GM12878 (cell line): ENCODE measurements at places on chromosomes 11 and 22.

DNA sequence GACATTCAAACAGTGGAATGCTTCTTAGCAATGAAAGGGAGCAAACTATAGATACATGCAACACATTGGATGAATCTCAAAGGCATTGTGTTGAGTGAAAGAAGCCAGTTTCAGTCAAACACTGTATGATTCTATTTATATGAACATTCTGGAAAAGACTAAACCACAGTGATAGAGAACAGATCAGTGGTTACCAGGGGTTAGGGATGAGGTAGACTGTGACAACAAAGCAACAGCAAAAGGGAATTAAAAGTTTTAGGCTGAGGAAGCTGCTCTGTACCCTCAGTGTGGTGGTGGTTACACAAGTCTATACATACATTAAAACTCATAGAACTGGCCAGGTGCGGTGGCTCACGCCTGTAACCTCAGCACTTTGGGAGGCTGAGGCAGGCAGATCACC is 23.0 kb downstream of the FDX1 start:
- no peak for DNase-seq
- H3K27ac ChIP-seq, result no peak overlapping the region
- peaks cover 19% of the 10 kb centered on the region for H3K4me1 ChIP-seq
- H3K27me3 ChIP-seq, result no peaks in the 10 kb centered on the region

- no peak overlapping the region for H3K27ac ChIP-seq
- no peaks in the 10 kb centered on the region for H3K27me3 ChIP-seq
- no peak overlapping the region for H3K4me3 ChIP-seq
- peak; percentile 2 for DNase-seq
Observed at GRCh38 chr11:42913731-42914130, 398.1 kb upstream of the API5 start.

DNA sequence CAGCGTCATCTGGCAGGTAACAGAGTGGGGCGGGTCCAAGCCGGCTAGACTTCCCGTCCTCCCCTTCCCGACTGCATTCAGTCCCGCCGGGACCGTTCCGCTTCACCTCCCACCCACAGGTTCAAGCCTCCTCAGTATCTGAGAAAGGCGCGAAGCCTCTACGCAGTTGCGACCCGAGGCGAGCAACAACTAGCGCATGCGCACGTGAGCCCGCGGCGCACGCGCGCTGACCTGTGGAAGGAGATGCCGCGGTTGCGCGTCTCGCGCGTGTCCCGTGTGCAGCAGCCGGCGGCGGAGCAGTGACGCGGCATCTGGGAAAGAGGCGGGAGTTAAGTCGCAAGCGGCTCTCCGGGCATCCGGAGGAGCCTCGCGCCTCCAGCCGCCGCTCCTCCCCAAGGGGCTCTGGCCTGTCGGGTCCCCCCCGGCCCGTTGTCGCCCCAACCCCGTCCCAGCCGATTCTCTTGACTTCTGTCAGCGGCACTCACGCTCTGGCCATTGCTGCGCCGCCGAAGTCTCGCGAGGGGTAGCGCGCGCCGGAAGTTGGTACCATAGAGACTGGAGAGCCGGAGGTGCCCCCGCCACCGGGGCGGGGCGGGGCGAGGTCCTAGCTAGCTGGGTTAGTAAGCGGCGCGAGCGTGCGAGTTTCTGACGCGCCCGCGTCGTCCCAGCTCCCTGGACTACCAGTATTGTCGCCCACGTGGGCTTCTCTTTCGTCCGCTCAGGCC is at the start of gene THAP7:
Gene THAP7 (minus strand): TSS at position 518 of the 725 bp plus-strand sequence. CDS start 207 bp downstream, at position 311.
- H3K4me3 ChIP-seq, result peak within 1 kb of the TSS; percentile 80
- no peaks in the 10 kb centered on the region for H3K36me3 ChIP-seq
- peaks cover 5% of the 10 kb centered on the region for H3K4me1 ChIP-seq
- H3K27ac ChIP-seq, result peak within 1 kb of the TSS; percentile 96

DNA sequence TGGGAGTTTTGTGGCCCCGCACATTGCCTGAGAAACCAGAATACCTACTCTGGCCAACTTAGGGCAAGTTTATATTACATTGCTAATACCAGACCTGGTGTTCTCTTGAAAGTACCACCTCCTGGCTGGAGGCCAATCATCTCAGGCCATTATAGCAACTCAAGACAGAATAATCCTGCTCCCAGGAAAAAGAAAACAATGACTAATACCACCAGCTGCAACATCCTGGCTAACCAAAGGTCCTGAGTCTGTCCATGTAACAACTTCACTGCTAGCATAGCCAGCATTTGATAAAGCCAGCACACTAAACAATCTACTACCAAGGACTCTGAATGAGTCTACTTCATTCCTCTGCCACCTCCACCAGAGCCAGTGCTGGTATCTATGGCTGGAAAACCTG is 1298.7 kb upstream of the CNTN5 start:
- DNase-seq, result no peak
- no peaks in the 10 kb centered on the region for H3K4me1 ChIP-seq
- H3K4me3 ChIP-seq, result no peak overlapping the region
- no peaks in the 10 kb centered on the region for H3K27me3 ChIP-seq

- H3K4me3 ChIP-seq, result no peak overlapping the region
- no peak for DNase-seq
- no peaks in the 10 kb centered on the region for H3K4me1 ChIP-seq
Observed at GRCh38 chr22:48223488-48224190, 1461.2 kb downstream of the TBC1D22A start.

DNA sequence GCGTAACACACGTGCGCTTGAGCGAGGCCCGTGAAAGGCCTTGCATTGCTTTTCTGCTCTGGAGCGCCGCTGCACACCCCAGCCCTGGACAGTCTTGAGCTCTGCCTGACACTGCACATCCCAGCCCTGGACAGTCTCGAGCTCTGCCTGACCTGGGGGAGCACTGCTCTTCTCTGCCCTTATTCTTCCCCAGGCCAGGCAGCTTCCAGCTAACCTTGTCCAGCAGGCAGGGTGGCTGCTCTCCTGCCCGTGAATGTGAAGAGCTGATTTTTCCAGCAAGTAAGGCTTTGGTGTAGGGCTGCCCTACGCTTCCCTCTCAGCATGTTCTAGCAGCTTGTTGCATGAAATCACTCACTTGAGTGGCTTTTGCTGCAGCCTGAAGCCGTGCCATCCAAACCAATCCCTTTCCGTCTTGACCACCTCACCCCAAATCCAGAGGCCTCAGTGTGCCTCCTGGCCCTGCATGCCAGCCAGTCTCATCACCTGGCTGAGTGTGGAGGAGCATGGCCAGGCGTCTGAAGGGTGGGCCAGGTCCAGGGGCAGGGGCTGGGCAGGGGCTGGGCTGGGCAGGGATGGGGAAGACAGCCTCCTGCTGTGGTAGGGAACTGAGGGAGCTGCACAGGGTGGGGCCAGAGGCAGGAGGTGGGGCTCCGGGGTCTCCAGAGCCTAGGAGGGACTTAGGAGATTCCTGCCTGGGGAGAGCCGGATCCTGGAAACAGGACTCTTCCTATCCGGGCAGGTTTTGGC is 89.5 kb upstream of the B3GAT1 start:
- no peak overlapping the region for H3K27ac ChIP-seq
- H3K27me3 ChIP-seq, result no peaks in the 10 kb centered on the region; the same call in none of the 2 replicates
- H3K4me3 ChIP-seq, result no peak overlapping the region
- no peak for DNase-seq
- no peaks in the 10 kb centered on the region for H3K4me1 ChIP-seq

DNA sequence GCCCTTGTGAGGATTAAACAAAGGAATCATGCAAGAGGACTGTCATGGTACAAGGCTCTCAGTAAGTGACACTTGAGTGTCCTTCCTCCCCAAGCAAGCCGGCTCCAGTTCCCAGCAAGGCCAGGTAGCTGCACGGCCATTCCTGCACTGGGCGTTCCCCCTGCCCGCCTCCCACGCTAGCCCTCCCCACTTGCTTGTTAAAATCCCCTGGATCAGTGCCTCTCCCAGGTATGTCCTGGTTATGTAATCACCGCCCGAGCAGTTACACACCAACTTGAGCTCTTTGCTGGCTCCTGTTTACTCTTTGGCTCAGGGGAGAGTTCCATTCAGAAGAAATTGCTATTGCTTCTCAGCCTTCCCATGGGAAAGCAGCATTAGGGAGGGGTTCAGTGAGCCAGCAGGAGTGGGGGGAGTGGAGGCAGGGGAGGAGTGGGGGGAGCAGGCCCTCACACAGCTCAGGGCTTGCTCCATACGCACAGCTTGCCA is 19.4 kb upstream of the MYEOV start:
- no peak for DNase-seq
- H3K36me3 ChIP-seq, result no peaks in the 10 kb centered on the region
- H3K4me1 ChIP-seq, result peaks cover 19% of the 10 kb centered on the region

GRCh38 chr11:88480223-88480622 is 142.7 kb upstream of the CTSC start:
- H3K27ac ChIP-seq, result no peak overlapping the region
- H3K27me3 ChIP-seq, result no peaks in the 10 kb centered on the region
- H3K4me3 ChIP-seq, result no peak overlapping the region
- H3K36me3 ChIP-seq, result no peaks in the 10 kb centered on the region
- H3K4me1 ChIP-seq, result peaks cover 6% of the 10 kb centered on the region
- DNase-seq, result no peak

GRCh38 chr11:93945596-93945995 is 75.6 kb upstream of the HEPHL1 start:
- no peak overlapping the region for H3K4me3 ChIP-seq
- no peak for DNase-seq
- no peaks in the 10 kb centered on the region for H3K4me1 ChIP-seq
- no peaks in the 10 kb centered on the region for H3K27me3 ChIP-seq
- no peak overlapping the region for H3K27ac ChIP-seq

DNA sequence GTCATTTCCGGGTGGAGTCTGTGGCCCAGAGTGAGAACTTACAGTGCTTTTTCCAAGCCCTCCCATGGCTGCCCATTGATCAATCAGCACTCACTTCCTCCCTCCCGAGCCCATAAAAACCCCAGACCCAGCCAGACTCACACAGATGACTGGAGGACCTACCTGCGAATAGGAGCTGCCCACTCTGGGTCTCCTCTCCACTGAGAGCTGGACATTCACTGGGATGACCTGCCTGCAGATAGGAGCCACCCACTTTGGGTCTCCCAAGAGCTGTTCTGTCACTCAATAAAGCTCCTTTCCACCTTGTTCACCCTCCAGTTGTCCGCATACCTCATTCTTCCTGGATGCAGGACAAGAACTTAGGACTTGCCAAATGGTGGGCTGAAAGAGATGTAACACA is 56.0 kb upstream of the B3GNT6 start:
- no peaks in the 10 kb centered on the region for H3K36me3 ChIP-seq
- no peak for DNase-seq
- no peak overlapping the region for H3K27ac ChIP-seq

- no peaks in the 10 kb centered on the region; the same call in 1 of the 2 replicates for H3K27me3 ChIP-seq
- no peaks in the 10 kb centered on the region for H3K36me3 ChIP-seq
- DNase-seq, result no peak
- H3K4me1 ChIP-seq, result peaks cover under 1% of the 10 kb centered on the region
- no peak overlapping the region for H3K4me3 ChIP-seq
Observed at GRCh38 chr11:85694385-85694980, 8.5 kb upstream of the CCDC89 start.

DNA sequence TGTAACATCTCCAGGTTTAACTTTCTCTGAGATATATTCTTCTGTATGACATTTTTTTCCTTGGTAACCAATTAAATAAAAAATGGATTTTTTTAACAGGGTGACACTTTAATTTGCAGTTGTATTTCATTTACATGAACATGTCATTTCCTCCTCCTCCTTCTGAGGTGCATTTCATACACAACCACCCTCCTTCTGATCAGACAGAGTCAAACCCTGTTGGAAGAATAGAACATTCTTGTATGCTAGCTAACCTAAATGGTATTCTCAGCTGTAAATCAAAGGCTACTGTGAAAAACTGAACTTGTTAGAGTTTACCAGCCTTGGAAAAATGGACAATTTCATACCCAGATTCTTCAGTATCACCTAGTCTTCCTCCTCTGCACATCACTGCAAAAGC is 52.7 kb upstream of the CHRM4 start:
- no peak for DNase-seq
- H3K4me1 ChIP-seq, result no peaks in the 10 kb centered on the region
- H3K4me3 ChIP-seq, result no peak overlapping the region
- H3K27me3 ChIP-seq, result no peaks in the 10 kb centered on the region

DNA sequence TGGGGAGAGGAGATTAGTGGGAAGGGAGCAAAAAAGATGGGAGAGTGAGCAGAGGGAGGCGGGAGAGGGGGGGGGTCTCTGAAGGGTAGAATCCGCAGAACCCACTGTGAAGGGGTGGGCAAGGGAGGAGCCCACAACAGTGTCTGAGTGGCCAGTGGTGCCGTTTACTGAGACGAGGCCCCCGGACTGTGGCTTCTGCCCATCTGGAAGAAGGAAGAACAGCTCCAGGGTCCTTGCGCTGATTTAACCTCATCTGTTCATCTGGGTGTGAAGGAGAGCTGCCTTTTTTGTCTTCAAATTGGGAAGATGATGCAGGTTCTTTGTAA is 45.7 kb upstream of the ANO1 start:
- no peaks in the 10 kb centered on the region; the same call in 1 of the 2 replicates for H3K27me3 ChIP-seq
- H3K36me3 ChIP-seq, result no peaks in the 10 kb centered on the region

GRCh38 chr11:14857621-14858020 is 34.4 kb downstream of the CYP2R1 start:
- H3K4me3 ChIP-seq, result no peak overlapping the region
- no peak for DNase-seq
- no peak overlapping the region for H3K27ac ChIP-seq

DNA sequence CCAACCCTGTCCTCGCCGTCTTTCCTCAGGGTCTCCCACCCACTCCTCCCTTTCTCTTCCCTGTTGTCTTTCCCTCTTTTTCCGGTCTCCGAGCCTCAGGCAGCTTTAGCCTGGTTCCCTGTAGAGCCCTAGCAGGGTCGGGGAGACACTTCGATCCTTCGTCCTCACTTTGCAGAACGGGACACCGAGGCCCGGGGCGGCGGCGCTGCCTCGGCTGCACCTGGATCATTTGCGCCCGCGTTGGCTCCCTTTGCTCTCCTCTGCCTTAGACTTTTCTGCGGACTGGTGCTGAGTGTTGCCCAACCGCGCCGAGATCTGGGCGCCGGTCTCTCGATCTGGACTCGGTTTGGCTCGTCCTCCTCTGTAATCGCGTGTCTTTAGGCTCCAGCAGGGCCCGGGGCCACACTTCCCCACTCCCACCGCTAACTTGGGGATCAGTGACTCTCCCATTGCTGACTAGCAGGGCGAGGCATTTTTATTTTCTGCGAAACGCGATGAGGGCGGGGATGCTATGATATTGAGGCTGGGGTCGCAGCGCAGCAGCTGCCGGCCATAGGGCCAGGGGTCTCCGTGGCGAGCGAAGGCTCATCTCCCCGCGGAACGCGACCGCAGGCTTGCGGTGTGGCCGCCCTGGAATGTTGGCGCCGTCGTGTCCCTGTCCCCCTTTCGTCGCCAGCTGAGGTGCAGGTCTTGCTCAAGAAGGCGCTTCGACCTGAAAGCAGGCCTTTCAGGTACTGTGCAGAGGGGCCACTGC is 1.6 kb upstream of the E2F8 start:
- peak overlapping the region; percentile 71 for H3K27ac ChIP-seq
- no peak for DNase-seq
- peaks cover 22% of the 10 kb centered on the region for H3K4me1 ChIP-seq
- H3K4me3 ChIP-seq, result peak overlapping the region; percentile 74
